CD8-positive, alpha-beta T cell (primary cell): ENCODE measurements at places on chromosomes 2 and 18.
A peak's percentile ranks its signal among the peaks of the same experiment; 100 is the strongest.

GRCh38 chr18:21599585-21600525 is 649 bp downstream of the ESCO1 start:
- DNase-seq: no peak

DNA sequence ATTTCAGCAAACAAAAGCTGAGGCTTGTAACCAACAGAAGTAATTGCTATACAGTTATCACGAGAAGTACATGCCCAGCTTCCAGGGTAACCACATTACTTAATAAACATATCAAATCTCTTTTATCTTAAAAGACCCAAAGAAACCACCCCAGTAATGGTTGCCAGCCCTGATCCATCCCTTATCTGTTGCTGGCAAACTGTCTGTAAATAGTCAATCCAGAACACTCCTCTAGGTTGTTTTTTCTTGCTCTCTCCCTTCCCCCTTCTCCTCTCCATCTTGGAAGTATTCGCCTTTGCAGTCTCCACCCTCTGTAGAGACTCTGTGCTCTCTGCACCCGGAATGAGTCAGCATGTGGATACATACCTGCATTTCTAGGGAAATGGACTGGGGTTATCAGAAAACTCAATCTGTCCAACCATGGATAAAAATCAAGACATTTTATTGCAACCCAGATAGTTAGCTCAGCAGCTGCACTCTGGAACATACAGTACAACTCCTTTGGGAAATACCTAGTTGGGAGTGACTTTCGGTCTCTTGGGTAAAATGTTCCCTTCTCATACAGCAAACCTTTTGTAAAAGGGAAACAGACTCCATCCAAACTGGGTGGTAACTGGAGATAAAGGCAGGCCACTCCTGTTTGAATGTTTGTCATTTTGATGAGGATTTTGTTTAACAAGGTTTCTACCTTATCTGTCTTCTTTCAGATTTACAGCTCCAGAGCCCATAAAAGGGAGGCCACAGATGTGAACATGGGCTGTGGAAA is 123.5 kb upstream of the FOSL2 start:
- no peak for DNase-seq

DNA sequence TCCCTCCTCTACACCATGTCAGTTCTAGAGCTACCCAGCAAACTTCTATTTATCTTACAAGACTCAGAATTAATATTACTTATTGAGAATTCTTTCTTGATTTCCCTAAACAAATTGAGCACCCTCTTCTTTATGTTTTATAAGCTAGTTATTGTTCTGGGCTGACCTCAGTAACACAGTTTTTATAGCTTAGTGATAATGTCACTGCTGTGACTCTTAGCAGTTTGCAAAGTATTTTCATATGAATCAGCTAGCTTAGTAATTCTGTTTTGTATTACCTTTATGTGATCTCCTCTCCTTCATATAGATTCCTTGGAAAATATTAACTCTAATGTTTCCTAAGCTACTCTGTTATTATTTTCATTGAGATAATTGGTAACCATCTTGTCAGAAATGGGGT is 114.9 kb downstream of the PMS1 start:
- DNase-seq: no peak

DNA sequence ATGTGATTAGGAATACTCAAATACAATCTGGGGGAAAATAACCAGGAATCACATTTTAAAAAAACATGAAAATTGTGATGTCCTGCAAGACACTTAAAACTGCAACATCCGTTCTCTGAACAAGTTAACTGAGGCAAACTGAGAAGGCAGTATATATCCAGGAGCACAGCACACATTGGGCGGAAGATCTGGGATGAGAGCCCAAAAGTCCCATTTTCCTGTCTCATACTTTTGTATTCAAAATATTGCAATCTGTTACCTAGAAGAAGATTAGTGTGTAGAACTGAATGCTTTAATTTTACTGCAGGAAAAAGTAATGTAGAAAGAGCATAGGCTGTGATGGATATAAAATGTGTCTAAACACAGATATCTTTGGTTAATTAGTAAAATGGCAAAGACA is 276.8 kb upstream of the FANCL start:
- no peak for DNase-seq

- DNase-seq: no peak
Observed at GRCh38 chr18:22711192-22711685, 221.9 kb upstream of the RBBP8 start.

DNA sequence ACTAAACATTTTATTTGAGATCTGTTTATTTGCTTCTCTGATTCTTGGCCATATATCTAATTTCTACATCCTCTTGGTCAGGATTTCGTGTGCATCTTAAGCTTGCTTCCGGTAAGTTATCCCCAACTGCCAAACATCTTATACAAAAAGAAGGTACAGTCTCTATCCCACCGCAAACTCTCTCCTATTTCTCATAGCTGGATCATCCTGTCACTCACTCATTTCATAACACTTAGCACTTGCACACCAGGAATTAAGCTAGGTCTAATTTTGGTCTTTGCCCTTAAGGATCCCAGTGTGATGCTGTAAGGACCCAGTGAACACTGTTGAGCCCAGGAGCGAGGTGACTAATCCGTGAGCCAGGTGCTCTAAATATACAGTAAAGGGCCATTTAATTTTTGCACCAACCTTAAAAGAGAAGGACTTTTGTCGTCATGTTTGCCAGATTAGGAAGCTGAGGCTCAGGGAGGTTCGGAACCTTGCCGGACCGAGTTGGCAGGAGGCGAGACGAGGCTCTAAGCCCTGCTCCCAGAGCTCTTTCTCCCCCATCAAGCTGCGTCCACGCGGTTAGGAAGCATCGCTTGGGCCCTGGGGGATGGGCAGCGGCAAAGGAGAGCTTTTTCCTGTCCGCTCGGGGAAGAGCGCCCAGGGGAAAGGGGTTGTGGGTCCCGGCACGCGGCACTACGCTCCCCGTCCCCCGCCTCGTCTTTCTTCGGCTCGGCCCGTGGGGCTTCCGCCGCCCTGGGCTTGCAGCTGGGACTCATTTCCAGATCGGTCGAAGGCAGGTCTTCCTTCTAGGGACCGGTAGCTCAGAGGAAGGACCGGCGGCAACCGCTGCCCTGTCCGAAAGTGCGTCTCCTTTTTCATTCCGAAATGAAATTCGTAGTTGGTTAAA is 4.1 kb upstream of the ITPRIPL1 start:
- DNase-seq: no peak

DNA sequence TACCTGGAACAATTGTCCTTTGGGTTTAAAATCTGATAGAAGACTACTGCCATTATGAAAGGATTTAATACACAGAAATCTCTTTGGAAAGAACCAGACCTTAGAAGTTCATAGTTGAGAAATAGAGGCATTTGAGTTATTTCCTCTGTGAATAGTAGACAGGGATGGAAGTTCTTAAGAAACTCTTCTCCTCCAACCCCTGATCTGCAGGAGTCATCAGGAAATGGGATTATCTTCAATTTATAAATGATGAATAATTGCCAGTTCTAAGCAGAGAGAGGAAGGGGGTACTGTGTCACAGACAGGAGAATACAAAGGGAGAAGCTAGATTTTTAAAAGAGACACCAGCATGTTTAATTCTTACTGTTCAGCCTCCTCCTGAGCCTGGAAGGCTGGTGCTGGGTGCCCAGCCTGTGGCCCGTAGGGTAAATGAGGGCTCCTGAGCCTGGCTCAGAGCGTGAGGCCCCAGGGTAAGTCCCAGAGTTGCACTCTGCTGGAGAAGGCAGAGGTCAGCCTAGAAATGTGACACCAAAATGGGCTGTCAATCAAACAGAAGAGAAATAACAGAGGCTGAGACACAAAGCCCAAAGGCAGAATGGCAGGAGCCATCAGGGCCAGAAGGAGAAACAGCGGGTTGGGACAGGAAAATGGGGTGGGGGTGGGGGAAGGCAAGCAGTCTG is 58.2 kb upstream of the PKDCC start:
- DNase-seq: no peak

GRCh38 chr2:239459056-239459455 is 58.2 kb upstream of the HDAC4 start:
- DNase-seq: peak; percentile 32

DNA sequence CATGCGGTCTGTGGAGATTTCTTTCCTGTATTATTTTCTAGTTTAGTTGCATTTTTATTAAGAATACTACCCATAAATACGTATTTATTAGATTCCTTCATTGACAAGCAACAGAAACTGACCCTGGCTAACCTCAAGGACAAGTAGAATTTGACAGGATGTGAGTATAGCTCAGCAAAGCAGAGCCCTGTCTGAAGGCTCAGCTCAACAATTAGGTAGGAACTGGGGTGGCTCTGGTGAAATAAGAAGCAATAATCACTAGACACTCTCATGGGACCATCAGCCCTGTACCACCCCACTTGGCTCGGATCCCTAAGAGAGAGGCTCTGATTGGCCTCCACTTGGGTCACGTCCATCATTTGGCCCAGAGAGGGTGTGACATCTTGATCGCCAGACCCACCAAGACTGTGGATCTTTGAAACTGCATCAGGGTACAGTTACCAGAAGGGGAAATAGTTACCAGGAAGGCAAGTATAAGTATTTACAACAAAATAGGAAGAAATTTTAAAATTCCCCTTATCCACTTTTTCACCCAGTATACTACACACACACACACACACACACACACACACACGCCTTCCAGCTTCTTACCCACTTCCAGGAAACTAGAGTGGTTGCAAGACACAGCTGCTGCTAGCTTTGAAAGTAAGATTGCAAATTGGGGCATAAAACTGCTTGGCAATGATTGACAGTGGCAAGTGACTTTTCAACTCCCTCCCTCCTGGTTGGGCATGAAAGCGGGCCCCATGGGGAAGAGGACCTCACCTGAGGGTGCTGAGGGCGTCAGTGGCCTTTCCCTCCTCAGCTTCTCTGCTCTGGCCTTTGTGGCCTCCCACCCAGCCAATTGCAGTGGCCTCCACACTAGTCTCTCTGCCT is 41.8 kb downstream of the KCTD18 start:
- DNase-seq: no peak

DNA sequence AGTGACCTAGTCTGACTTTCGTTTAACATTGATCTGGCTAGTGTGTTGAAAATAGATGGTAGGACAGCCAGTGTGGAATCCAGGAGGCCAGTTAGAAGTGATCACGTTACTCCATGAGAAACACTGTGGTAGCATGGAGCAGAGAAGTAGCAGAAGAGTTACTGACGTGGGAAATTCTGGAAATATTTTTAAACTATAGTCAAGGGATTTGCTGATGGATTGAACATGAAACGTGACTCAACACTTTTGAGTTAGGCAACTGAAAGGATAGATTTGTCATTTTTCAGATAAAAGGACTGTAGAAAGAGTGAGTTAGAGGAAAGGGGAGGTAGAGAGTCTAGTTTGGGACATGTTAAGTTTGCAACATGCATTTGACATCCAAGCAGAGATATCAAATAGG is 130.4 kb downstream of the IRS1 start:
- DNase-seq: no peak

DNA sequence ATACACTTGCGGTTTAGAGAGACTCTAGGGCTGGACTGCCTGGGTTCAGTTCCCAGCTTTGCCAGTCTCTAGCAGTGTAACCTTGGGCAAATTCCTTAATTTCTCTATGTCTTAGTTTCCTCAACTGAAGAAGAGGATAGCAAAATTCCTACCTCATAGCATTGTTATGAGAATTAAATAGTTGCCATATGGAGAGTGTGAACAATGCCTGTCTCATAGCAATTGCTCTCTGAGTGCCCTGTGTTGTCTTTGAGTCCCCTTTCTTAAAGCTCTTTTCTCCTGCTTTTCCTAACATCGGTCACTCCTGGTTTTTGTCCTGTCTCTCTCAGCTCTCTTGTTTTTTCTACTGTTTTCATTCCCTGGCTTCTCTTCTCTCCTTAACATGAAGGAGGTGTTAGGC is 116.8 kb upstream of the ALPP start:
- no peak for DNase-seq

DNA sequence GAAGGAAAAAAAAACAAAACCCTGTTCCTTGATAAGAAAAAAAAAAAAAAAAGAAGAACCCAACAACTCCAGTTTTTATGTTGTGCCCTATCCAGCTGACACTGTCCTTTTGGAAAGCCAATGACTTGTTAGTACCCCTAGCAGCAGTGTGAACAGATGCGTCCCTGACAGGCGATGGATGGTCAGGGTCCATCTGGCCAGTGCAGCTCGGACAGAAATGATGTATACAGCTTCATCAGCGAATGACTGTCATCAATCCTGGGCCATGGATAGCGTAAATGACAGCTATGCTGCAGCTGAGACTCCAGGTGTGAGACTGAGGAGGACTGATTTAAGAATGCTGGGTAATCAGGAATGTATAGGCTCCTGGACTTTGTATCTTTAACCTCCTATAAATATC is 318.8 kb upstream of the FIGN start:
- no peak for DNase-seq

GRCh38 chr18:24031916-24032315 is 17.4 kb downstream of the TTC39C start:
- DNase-seq: no peak

GRCh38 chr18:45250479-45250878 is 364.8 kb upstream of the SLC14A2 start:
- DNase-seq: no peak

DNA sequence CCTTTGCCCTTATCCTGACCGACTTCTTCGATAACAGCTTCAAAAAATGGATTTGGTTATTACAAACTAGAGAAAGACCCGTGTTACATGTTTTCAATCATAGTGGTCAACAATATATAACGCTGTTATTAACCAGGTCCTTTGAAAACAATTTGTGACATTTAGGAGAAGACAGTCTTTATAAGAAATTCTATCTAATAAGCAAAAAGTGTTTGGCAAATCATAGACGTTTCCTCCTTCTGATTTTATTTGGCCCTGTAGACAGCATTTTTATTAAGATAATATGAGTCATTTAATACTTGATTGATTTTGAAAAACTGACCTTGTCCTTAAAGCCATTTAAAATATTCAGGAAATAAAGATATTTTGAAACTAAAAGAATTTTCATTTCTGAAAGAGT is 160.5 kb upstream of the DAPL1 start:
- no peak for DNase-seq

DNA sequence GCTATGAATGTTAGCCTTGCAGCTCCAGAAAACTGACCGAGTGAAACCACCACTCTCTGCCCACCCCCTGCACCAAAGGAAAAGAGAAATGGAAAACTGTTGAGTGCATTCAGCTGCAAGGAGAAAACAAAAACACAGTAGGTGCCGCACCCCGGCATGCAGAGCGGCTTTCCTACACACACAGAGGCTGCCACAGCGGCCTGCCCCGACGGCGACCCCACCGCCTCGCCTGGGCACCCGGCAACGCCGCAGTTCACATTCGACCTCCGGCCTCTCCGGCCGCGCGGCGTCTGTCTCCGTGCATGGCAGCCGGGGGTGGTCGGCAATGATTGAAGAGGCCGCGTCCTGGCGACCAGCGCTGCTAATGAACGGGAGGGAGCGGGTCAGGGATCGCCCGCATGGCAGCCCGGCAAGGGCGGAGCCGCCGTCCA is 417.1 kb upstream of the SALL3 start:
- DNase-seq: peak; percentile 2

- no peak for DNase-seq
Observed at GRCh38 chr18:31044926-31045325, 2.4 kb upstream of the DSC3 start.

DNA sequence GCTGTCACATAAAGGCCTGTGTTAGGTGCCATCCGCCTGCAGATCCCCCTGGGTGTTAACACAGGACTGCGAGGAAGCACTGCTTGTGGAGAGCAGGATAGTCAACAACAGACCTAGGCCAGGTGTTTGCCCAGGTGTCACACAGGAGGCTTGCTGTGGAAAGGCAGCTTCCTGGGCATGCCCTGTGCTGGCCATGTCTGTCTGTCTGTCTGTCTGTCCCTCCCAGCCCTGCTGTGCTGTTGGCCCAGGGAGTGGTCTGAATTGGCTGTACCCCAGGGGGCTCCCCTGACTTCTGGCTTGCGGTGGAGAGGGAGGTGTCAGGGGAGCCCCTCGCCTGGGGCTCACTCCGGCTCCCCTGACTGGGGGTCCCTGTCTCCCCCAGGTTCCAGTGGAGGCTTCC is 53.2 kb downstream of the SH3BP4 start:
- DNase-seq: no peak
